ENCODE measurements at places on chromosomes 7 and 10.

GRCh38 chr10:23204773-23205172, 12.7 kb downstream of the PTF1A start:
- no peak for DNase-seq

- no peak for DNase-seq
Observed at GRCh38 chr7:91407942-91408341, 143.7 kb downstream of the FZD1 start.

- no peak for DNase-seq
Observed at GRCh38 chr7:82388138-82388537, 55.4 kb downstream of the CACNA2D1 start.

DNA sequence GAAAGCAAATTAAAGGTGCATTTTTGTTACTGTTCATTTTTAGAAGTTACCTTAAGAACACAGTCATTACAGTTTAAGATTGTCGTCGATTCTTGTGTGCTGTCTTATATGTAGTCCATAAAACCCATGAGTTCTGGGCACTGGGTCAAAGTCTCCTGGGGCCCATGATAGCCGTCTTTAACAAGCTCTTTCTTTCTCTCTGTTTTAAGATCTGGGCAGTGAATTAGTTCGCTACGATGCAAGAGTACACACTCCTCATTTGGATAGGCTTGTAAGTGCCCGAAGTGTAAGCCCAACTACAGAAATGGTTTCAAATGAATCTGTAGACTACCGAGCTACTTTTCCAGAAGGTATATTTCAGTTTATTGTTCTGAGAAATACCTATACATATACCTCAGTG, 90.7 kb upstream of the CAPZA2 start:
- DNase-seq: no peak

GRCh38 chr7:82442492-82443035, 1.0 kb downstream of the CACNA2D1 start:
- no peak for DNase-seq

DNA sequence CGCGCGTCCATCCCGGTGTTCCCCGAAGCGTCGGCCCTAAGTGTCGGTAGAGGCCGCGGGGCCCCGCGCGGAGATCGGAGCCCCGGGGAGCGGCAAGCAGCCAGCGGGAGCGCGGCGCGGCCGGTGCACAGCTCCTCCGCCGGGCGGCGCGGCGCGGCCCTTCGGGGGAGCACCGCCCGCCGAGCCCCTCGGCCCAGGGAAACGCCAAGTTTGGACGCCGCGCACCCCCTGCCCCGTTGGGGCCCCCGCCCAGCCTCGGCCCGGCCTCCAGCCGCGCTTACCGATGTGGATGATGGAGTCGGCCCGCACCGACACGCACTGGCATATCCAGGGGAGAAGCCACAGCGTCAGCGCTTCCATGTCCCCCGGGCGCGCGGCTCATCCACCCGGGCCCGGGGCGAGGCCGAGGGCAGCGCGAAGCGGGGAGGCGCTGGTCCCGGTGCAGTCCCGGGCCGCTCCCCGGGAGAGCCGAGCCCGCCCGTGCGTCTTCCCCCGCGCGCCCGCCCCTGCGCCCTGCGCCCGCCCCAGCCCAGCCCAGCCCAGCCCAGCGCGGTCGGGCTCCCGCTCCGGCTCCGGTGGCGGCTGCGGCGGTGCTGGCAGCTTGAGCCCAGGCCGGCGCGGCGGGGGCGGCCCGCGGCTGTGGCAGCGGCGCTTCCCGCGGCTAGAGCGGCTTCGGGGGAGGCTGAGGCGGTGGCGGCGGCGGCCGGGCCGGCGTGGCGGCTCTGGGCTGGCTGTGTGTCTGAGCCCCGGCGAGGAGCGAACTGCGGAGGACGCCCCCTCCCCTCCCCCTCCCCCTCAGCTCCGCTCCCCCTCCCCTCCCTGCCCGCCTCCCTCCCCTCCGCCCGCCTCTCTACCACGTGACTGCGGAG, at the start of gene GRID1:
GRID1 (minus strand) TSS at position 763 of the 869 bp plus-strand sequence.
- DNase-seq: no peak

DNA sequence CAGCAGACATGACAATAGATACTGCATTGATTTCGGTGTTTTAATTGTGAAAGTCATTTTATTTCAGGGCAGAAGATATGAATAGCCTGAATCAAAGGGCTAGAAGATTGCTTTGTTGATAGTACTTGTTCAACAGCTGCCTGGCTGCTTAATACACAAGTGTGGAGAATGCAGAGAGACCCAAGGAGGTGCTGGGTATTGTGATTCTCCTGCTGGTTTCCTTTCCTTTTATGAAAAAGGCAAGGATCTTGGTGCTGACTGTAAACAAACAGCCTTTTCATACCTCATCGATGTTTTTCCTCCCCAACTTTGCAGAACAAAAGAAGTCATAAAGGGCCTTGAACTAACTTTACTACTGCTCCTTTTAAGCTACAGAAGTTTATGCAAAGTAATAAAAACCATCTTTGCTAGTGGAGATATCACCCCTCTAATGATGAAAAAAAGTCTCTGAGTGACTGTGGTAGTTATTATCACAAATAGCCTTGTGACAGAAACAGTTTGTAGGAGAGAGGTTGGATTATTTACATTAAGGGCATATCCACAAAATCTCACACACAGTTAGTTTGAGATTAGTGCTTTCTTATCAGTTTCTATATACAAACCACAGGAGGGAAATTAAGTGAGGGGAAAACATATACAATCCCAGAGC, 800.0 kb downstream of the LRMDA start:
- DNase-seq: no peak

DNA sequence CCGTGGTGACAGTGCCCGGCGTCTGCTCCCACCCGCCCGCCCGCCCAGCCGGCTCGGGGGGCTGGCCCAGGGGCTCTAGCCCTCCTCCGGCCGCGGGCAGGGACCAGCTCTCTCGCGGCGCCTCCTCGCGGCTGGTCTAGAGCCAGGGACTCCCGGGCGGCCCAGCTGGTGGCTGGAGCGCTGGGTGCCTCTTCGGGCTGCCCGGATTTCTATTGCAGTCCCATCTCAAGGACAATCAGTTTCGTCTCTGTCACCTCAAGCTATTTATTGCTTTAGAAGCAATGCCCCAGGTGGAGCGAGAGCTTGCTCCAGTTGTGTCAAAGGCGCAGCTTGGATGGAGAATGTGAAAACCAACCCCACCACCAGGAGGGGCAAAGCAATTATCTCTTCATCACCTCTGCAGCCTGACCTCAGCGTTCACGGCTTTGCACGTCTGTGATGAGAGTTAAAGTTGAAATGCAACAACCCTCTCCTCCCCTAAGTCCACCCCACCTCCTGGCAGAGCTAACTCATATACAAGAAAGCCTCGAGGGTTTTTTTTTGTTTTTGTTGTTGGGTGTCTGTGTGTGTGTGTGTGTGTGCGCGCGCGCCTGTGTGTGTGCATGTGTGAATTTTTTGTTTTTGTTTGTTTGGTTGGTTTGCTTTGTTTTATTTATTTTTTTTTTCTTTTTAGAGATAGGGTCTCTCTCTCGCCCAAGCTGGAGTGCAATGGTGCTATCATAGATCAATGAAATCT, at the start of gene ITGA8:
ITGA8 (minus strand) TSS at position 24 of the 736 bp plus-strand sequence. CDS start 151 bp downstream, outside the sequence.
- no peak for DNase-seq

GRCh38 chr10:86220626-86221025, 146.0 kb downstream of the GRID1 start:
- no peak for DNase-seq

DNA sequence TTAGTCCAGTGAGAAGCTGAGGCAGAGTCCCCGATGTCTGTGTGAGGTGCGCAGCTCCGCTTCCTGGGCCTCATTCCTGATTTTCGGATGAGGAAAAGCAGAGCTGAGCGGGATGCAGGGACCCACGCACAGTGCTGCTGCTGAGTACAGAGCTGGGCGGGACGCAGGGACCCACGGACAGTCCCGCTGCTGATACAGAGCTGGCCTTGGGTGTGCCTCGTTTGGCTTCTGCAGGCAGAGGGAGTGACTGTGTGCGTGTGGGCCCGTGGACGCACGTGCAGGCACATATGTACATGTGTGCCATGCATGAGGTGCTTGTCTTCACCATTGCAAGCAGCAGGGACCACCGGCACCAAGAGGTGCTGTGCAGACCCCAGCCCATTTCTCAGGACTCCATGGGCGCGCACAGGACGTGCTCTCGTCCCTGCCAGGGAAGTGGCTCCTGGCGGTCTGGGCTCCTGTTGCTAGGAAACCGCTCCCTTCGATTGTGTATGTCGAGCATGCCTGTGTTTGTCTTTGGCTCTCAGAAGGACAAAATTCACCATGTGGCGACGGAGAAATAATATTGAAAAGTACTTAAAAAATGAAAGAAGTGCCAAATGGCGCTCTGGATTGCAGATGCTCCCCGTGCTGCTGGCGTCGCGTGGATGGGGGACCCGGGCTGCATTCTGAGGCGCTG, 303.8 kb upstream of the MKI67 start:
- DNase-seq: no peak

DNA sequence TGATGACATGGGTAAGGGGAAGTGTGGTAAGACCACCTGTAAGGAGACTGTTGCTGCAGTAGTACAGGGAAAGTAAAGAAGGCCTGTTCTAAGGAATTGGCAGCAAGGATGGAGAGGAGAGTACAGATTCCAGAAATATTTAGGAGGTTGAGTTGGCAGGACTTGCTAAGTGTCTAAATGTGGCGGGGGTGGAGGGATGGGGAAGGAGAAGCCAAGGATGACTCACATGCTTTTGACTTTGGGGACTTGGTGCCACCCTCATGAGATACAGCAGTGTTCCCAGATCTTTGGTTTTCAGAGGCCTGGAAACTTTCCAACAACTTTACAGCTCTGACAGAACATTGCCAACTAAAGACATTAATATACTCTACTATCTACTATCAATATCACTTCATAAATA, 45.4 kb downstream of the CDK6 start:
- DNase-seq: no peak

DNA sequence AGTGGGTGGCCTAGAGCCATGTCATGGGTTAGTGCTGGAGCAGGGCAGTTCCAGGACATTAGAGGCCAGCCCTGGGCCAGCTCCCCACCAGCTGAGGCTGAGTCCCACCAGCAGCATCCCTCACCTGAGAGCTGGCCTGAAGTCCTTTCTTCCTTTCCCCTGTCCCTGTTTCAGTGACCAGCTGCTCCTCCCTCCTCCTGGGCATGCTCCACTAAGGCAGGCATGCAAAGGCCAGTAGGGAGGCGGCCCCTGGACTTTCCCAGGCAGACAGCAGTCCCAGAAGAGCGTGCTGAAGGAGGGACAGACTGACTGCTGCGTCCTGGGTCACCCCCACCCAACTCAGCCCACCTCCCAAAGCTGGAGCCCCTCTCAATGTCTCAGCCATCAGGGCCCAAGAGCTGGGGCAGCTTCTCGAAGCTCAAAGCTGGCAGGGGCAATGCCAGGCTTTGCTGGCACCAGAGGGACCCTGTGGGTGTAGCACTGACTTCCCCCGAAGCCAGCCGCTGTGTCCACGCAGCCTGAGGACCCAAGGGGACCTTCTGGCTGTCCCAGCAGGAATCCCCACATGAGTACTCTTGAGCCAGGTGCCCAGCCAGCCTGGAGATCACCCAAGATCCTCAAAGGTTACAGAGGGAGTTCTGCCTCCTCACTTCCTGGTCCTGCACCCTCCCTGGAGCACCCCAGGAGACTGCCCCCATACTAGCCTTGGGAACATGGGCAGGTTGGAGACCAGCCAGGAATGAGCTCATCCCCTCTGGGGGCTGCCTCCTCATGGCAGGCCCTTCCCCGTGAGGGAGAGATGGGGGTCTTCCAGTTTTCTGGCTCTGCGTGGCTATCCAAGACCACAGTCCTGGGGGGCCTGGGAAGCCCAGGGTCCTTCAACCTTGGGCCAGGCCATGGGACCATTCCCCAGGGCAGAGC, 35.2 kb upstream of the RET start:
- DNase-seq: no peak

DNA sequence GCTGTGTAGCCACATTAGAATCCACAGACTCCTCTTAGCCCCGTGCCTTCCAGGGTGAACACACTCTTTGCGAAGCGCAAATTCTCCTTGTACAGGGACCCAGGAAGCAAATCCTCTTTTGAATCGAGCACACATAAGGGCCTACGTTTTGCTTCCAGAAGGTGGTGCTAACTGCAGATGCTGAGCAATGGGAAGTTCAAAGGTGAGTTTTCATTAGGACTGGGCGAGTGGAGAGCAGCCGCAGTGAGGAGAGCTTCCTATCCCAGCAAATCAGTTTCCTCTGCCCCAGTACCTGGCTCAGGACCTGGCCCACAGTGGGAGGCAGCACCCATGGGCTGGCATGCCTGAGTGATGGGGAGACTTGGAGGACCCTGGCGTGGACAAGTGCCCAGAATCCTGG, 23.5 kb upstream of the GPR26 start:
- no peak for DNase-seq

DNA sequence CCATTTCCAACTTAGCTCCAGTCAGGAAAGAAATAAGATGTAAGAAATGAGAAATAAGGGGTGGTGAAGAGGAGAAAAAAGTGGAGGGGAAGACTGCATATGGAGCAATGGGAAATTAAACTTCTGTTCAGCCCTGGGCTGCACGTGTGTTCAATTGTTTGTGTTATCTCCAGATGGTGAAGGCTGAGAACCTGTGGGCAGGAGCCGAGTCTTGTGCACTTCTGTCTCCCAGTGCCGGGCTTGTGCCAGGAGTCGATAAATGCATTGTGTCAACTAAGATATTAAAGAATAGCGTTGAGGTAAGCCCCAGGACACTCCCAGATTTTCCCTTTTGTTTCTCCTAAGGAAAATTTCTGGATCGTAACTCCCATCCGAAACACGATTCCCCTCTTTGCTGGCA, 98.2 kb downstream of the PRLHR start:
- DNase-seq: no peak

DNA sequence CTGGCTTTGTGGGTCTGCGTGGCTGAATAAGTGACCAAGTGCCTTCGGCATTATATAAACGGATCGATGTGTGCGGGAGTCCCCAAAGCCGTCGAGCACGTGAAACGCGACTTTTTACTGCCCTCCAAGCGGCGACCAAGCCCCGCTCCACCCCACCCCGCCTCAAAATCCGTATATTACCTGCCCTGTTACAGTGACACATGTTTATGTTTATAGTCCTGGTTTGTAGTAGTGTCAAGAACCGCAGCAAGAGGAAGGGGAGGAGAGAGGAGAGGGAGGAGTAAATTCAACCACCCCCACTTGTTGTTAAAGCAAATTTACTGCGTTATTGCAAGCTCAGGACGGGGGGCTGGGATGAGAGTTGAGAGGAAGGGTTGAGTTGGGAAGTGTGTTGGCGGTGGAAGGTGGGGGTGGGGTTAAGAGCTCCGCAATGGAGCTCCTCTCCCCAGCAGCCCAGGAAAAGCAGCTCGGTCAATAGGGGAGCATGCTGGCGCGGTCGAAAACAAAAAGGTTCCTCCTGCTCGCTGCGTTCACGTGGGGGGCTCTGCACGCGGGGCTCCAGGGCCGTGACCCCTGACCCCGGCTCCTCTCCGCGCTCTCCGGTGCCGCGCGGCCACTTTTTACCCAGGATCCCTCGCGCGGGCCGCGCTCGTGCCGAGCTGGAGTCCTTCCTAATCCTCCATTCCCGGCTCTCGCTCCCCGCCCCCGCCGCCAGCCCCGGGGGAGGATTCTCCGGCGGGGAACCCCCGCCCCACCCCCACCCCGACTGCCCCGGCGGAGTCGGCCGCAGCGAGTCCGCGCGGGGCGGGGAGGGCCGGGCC, at the start of gene SKIDA1:
SKIDA1 (minus strand) TSS at position 316 of the 821 bp plus-strand sequence. CDS start 7,860 bp downstream, outside the sequence.
- peak; percentile 20 for DNase-seq

DNA sequence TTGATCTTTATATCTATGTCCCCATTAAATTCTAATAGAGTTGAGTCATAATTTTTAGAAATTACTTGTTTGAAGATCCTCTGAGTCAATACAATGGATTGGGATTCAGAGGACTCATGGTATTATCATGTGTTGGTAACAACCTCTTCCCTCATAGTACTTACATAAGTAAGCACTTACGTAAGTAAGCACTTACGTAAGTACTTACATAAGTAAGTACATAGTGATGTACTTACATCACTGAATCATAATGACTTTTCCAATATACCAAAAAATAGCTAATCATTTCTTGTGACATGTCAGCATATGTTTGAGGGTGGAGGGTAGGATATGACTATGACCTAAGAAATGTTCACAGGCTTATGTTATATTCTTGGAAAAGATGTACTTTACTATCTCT, 740.5 kb downstream of the SORCS1 start:
- DNase-seq: no peak
